NCI-H1092 (cell line): ENCODE measurements at places on chromosomes 1 and 21.

DNA sequence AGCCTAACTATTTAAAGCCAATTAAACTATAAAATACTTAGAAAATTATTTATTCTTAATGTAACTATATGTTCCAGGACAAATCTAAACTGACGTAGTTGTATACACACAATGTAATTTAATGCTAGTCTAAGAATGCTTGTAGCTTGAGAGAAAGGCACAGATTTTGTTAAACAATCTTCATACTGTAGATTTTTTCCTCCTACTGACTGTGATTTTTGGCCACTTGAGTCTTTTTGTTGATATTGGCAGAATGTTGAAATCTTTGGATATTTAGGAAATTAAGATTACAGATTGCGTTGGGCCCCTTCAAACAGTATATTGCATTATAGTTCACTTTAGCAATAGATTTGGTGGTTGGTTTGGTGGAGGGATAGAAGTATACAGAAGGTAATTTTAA lies 40.5 kb downstream of the ATF3 start:
- no peak for DNase-seq

DNA sequence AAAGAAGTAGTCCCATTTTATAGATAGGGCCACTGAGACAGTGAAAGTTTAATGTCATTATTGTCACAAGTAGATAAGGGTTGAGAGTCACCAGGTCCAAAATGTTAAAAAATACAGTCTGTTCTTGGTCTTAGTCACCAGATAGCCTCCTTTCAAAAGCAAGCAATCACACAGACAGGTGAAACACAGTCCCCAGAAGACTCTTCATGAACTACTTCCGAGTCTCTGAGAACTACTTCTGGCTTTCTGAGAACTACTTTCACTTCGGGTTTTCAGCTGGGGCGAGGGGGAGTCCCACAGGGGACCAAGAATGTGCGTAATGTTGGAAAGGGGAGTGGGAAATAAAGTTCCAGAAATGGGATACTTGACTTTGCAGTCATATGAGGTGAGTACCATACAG lies 143.2 kb downstream of the HHIPL2 start:
- no peak for DNase-seq

- no peak for DNase-seq
These were observed 46.5 kb upstream of the PODN start for GRCh38 chr1:53015508-53015860.

DNA sequence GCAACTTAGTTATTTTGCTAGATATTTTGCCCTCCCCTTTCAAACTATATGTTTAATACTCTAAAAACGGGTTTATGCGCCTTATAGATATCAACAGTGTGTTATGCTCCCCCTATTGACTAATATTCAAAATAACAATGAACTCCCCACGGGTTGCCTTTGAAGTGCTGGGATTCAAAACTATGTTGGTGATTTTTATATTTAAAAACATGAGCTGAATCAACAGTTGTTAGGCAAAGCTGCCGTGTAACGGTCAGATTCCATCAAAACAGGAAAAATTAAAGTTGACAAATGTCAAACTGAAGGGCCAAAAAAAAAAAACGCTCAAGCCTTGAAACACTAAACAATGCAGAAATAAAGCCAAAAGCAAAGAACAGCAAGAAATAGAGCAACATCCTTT lies 2.5 kb downstream of the TGFBR3 start:
- DNase-seq = no peak

DNA sequence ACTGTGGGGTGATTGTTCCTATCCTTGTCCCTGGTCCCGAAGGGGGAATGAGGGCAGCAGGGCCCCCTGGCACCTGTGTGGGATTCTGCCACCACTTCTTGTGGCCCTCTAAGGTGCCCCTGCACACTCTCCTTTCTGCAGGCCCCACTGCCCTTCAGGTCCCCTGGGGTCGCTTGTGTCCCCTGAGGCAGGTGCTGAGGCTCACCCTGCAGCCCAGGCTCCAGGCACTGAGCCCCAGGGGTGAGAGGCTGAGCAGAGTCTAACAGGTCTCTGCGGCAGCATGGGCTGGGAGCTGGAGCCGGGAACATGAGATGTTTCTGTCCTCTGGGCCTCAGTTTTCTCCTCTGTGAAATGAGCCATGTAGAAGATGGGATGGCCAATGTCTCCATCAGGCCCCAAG lies 211.0 kb upstream of the VAMP3 start:
- DNase-seq = no peak

DNA sequence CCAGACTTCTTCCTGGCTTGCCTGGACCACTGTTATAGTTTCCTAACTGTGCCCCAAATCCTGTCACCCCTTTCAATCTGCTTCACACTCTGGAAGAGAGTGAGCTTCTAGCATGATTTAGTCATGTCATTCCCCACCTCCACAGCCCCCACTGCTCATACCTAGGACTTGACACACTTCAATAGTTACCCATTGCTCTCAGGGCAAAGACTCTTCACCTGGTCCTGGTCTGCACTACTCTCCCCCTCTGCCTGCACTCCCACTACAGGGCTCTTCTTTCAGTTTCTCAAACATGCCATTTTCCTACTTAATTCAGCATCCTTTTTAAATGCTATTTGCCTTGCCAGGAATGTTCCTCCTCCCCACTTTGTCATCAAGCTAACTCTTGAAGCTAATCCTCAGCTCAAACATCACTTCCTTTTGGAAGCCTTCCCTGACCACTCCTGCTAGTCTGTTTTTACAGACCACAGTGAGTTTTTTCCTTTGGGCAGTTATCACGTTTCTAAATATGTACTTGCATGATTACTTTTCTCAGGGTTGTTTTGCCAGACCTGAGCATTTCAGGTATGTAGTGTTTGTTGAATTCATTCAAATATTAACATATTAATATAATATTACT lies 24.7 kb downstream of the CYP2J2 start:
- DNase-seq = no peak

- DNase-seq = peak; percentile 68
These were observed 52.4 kb downstream of the SLC45A1 start for GRCh38 chr1:8370046-8370881.

GRCh38 chr1:41420860-41421259 lies 59.6 kb downstream of the FOXO6 start:
- no peak for DNase-seq

- no peak for DNase-seq
These were observed 2.1 kb downstream of the SCCPDH start for GRCh38 chr1:246726255-246726679.

GRCh38 chr1:244347942-244348341 lies 103.8 kb downstream of the ADSS2 start:
- no peak for DNase-seq

DNA sequence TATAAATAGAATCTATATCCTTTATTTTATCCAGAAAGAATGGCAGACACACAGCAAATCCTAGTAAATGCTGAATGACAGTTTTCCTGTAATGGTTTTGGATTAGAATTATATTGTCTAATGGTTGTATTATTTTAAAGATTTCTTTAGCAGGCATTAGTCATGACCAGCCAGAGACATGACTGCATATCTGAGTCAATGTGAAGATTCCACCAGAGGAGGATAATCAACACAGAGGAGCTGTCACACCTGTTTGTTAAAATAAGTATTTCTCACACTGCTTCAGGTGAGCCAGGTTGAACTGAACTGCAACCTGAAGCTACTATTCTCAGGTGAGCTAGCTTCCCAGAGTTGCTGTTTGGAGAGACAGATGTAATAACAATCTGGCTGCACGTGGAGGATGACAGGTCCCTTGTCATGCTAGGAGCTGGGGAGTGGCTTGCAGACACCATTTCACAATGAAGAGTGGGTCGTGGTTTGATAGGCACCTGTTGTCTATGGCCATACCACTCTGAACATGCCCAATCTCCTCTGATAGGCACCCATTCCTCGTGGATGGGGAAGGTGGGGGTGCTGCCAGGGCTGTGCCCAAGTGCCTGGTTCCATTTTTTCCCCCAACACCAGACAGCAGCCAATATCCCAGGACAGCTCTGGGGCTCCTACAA lies 94.3 kb downstream of the KCNJ6 start:
- no peak for DNase-seq

GRCh38 chr1:167650269-167651160 lies 20.5 kb downstream of the RCSD1 start:
- no peak for DNase-seq

GRCh38 chr21:16007943-16008342 lies 278.2 kb downstream of the USP25 start:
- no peak for DNase-seq

- DNase-seq = no peak
These were observed 5.7 kb downstream of the DOCK7 start for GRCh38 chr1:62682531-62682930.

GRCh38 chr1:2874607-2875480 lies 73.4 kb upstream of the TTC34 start:
- no peak for DNase-seq

DNA sequence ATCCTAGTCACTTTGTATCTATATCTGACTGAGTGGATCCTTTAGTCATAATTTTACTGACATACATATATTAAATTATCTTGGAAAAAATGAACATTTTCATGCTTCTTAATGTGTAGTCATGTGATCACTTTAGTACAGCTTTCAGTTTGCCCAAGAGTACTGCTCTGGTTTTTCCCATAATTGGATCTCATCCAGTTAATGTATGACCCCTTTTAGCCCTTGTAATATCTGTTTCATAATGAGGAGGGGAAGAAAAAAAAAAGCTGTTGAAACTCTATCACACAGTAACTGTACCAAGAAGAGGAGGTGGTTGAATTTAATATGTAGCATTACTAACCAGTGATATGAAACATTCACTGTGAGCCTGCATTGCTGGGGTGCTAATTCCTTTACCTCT lies 328.7 kb downstream of the PTPRC start:
- DNase-seq = no peak

DNA sequence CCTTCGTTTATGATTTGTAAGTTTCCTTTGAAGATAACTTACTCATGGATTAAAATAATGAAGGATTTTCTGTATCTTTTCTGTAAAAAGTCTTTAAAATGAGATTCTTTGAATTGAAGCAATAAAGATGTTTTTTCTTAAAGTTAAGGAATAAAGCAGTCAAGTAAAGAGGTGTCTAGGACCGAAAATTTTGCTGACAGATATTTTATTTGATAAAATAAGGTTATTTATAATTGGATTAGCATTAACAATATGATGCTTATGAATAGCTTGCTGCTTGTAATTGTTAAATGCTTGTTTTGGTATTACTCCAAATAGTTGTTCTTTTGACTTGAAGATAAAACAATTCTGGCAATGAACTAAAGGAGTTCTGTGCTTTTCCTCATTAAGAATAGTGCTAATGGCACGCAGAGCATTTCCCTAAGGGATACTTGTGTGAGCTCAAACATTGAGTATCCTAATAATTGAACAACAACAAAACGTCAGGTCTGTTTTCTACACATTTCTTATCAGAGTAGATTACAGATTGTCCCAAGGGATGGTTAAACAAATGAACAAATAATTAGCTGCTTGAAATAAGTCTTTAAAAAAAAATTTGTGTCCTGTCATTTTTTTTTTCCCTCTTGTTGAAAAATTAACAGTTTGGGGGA lies 16.6 kb downstream of the TSNAX start:
- DNase-seq = no peak

GRCh38 chr1:47222476-47222875 lies 9.5 kb downstream of the TAL1 start:
- no peak for DNase-seq

DNA sequence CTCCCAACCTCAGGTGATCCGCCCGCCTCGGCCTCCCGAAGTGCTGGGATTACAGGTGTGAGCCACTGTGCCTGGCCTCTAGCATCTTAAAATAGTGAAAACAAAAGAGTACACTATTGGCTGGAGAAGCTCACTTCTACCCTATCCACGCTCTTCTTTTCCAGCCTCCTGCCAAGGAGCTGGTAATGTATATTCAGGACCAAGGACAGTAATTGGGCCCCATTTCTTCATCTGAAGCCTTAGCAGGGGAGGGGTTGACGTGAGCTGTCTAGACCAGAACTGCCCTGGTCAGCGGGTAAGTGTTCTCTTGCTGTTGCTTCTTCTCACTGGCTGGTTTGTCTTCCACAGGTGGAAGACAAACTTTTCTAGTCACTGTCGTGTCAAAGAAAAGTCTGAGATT lies 70.2 kb downstream of the DNM3 start:
- DNase-seq = no peak

GRCh38 chr1:205589618-205590456 lies 42.0 kb downstream of the ELK4 start:
- no peak for DNase-seq
